Fibroblast of skin of right biceps (primary cell): ENCODE measurements at places on chromosomes 3 and 15.
A peak's percentile ranks its signal among the peaks of the same experiment; 100 is the strongest.

- DNase-seq = no peak
Observed at GRCh38 chr3:112751061-112751460, 95.6 kb downstream of the CD200R1L start.

DNA sequence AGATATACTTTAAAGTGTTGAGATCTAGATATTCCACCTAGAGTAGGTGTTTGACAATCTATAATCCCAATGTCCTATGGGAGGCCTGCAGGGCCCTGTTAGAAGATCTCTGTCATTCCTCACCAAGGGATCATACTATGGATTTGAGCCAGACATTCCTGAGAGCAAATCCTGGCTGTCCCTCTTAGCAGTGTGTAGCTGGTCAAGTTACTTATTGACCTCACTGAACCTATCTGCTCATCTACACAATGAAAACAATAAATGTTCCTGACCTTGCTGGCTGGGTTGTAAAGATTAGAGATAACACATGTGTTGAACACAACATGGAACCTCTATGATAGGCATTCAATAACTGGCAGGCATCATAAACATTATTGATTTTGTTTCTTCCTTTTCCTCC, 265.6 kb upstream of the ATP11B start:
- no peak for DNase-seq

GRCh38 chr3:20222274-20222673, 36.3 kb upstream of the SGO1 start:
- DNase-seq = no peak

DNA sequence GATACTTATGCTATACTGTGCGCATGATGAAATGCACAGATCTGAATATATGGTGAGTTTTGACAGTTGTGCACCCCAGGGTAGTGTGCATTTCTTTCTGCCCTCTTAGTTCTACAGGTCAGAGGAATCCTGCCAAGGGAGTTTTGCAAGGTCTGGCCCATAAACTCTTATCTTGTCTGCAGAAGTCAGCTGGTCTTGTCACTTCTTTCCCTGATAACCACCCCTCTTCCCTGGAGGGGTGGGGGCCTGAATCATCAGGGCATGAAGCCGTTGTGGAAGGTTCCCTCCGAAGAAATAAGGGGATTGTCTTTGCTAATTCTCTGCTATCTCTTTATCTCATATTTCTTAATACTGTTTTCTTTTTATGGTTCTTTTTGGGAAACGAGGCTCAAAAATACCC, 30.4 kb downstream of the TRIM71 start:
- DNase-seq = no peak

- no peak for DNase-seq
Observed at GRCh38 chr15:36479200-36479896, 100.1 kb upstream of the CDIN1 start.

DNA sequence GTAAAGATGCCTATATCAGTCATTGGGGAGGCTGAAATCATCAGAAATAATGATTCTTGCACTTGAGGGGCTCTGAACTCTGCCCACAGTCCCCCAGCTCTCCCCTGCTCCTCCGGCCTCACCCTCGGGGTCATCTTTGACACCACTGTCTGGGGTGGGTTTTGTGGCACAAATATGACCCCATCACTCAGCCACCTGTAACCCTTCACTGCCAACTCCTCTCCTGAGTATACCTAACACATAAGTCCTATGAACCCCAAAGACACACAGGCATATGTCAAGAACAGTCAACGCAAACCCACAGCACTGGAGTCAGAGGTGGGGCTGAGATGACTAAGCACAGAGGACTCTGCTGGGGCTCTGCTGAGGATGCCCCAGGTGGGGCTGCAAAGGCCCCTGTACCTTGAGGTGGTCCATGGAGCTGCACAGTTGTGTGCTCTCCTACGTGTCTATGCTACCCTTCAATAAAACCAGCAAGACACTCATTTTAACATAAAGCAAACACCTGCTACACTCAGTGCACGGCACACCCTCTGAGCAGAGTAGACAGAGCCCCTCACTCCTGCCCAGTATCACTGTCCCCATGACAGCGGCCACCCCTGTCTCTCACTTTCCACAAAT, 29.9 kb downstream of the SLC41A3 start:
- DNase-seq = no peak

DNA sequence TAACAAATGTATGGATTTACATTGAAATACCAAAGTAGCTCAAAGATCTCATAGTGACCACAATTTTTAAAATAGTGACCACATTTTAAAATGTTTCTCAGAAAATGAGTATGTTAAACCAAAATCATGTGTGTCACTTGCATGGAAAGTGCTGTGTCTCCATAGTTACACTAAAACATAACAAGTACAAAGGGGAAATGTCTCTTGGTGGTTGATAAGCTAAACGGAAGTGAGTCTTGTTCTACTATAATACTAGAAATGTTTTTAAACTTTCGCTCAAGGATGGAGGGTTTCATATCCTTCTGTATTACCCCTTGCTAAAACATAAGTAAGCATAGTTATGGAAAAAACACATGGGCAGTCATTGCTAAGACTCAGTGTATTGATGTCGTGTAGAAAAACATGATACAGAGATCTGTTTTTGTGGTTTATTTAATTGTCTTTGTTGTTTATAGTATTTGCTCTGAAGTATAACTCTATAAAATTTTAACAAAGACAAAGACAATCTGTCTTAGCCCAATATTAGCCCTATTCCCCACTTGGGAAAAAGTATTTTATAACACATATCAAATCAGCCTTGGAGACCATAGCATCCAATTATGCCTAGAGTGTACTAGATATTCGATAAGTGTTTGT, 27.0 kb upstream of the DENND4A start:
- no peak for DNase-seq

- DNase-seq = no peak
Observed at GRCh38 chr15:63987796-63988378, 58.4 kb downstream of the DAPK2 start.

- no peak for DNase-seq
Observed at GRCh38 chr3:71942432-71943187, 157.7 kb upstream of the PROK2 start.

GRCh38 chr3:183116025-183116614, 16.8 kb upstream of the MCCC1 start:
- no peak for DNase-seq

DNA sequence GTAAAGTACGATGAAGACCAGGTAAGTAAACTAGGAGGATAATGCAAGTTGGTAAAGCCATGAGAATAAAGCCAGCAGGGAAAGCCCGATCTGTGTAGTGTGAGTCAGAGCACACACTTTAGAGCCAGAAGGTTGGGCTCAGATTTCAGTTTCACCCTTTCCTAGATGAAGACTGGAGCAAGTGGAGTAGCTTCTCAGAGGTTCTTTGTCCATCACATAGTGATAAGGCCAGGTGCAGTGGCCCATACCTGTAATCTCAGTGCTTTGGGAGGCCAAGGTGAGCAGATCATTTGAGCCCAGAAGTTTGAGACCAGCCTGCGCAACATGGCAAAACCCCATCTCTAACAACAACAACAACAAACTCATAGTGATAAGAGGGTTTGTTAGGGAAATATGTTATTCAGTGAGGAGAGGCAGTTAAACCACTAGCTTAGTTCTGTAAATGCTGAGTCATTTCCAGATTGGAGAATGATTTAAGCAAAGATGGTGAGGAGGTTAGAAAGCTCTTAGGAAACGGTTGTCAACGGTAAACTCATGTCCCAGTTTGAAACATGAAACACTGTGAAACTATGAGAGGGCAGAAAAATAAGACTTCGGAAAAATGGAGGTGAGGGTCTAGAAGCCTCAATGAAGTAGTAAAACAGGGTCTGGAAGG, 39.0 kb downstream of the IL12A start:
- DNase-seq = peak; percentile 59

DNA sequence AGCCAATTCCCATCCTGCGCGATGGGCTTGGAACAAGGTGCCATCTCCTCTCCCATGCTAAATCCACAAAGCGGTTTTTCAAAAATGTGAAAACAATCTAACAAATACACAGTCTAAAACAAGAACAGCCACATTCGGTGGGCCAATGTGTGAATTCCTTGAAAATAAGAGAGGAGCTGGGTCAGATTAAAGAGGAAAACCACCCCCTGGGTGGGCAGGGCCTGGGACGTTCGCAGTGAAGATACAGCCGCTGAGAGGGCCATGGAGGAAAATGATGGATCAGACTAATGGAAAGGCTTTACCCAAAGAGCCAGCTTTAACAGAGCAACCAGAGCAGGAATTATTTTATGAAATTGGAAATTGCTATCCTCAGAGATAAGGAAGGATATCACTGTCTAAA, 27.4 kb downstream of the PRR20G start:
- DNase-seq = no peak

DNA sequence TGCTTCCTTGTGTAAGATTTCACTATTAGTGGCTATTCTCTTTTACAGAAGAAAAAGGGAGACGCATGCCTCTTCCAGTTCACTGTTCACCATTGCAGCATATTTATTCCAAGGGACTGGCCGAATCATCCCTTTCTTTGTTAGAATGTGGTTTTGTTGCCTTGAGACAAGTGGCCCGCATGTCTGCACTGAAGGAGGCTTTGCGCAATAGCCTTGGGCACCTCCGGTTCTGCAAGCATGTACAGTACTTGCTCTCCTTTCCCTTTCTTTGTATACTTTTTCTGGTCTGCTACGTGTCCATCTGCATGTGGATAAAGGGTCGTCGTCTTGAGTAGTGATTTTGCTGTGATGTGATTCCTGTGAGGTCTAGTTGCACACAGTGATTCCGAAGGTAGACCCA, 43.0 kb downstream of the FLNB start:
- DNase-seq = peak; percentile 86

GRCh38 chr15:38699633-38700230, 135.1 kb upstream of the RASGRP1 start:
- DNase-seq = peak; percentile 65

DNA sequence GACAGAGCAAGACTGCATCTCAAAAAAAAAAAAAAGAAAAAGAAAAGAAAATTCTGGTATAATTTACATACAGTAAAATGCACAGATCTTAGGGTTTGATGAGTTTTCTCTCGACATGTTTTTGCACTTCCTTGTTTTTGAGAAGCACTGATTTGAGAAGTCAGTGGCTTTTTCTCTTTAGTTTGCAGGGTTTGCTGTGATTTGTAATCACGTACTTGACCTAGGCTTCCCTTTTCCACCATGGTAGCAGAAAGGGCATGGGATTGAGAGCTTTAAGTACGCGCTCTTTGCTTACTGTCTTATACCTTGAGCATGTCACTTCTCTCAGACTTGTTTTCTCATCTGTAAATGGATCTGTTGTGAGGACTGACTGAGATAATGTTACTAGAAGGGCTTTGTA, 4.1 kb downstream of the VHL start:
- no peak for DNase-seq

DNA sequence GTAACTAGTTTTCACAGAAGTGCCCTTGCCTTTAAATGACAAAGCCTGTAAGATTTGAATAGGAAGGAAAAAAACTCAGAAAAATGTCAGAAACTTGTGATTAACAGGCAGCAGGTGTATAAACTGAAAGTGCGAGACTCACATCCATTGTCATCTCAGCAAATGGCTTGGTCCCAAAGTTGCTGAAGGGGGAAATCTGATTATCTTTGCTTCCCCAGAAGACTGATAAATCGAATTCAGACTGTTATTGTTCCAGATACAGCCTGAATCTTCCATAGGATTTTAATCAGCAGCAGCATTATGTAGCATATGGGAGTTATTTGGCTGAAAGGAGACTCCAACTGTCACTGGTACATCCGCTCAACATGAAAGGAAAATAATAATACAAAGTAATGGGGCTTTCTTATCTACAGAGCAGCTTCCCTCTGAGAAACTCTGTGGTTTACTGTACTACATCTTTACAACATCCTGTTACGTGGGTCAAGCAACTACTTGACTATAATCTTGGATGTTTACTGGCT, 550.4 kb upstream of the CCDC54 start:
- DNase-seq = no peak

GRCh38 chr3:72446218-72447058, 401.8 kb downstream of the SHQ1 start:
- DNase-seq = peak; percentile 37

- peak; percentile 38 for DNase-seq
Observed at GRCh38 chr3:119221779-119222320, 18.8 kb downstream of the B4GALT4 start.

- DNase-seq = no peak
Observed at GRCh38 chr3:61357902-61358301, 106.7 kb upstream of the FHIT start.

GRCh38 chr3:190058521-190059241, 62.0 kb downstream of the P3H2 start:
- peak; percentile 60 for DNase-seq

DNA sequence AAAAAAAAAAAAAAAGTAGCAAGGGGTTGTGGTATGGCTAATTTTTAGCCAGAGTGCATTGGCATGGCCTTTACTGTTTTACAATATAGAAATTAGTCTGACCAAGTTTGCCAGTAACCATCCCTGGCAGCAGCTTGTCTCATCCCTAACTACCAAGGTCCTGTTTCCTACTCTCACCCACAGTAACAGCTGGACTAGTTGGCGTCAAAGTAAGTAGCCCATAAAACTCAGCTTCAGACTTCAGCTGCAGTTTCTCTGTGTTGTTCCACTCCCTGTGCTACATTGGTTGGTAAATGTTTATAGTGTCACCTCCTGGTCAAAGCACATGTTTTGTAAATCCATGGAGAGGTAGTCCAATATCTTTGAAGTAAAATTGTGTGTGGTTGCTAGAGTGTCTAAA, 691.3 kb downstream of the ZPLD1 start:
- no peak for DNase-seq

- no peak for DNase-seq
Observed at GRCh38 chr15:59847968-59848367, 156.1 kb upstream of the FOXB1 start.

- peak; percentile 53 for DNase-seq
Observed at GRCh38 chr15:95448531-95449229, 881.8 kb upstream of the NR2F2 start.

DNA sequence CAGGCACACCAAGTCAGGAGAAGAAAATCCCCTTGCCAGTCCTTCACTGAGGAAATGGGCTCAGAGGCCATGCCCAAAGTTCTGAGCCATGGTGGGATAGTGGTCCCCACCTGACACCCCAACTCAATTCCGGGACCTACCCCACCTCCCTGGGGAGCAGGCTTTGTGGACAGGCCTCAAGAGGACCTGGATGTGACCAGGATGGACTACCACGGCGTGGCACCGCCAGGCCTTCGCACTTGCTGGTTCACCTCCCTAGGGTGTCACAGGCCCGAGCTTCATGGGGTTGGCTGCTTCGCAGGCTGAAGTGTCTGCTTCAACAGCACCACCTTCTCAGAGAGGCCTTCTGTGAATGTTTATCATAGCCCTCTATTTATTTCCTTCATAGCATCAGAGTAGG, 31.7 kb downstream of the POC1A start:
- no peak for DNase-seq

DNA sequence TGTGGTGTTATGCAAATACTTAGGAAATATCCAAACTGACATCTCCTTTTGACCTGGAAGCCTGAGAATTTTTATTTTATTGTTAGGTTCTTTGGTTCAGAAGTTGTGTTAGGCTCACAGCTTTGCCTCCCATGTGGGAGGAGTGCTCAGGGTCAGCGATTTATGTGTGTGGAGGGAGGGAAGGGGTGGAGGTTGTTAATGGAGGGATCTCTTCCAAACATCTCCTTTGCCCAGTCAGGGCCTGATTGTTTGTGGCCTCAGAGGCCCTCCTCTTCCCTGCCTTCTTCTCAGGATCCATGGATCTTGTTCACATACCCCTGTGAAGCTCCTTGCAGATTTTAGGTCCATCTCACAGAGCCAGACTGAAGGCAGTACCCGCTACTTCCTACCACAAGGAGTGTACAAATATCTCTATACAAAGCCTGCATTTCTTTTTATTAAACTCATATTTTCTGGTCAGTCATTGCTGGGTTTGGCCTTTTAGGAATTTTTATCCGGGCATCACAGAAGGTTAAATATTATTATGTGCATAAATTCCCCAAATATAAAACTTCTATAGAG, 40.3 kb downstream of the BBX start:
- no peak for DNase-seq

- DNase-seq = no peak
Observed at GRCh38 chr15:38610748-38611147, 46.1 kb upstream of the RASGRP1 start.
